Stimulated activated CD8-positive, alpha-beta memory T cell treated with anti-CD3 and anti-CD28 coated beads, Interleukin-7, amount 100 ng/mL, for 24 hours (primary cell): ENCODE measurements at places on chromosomes 1 and 21.

DNA sequence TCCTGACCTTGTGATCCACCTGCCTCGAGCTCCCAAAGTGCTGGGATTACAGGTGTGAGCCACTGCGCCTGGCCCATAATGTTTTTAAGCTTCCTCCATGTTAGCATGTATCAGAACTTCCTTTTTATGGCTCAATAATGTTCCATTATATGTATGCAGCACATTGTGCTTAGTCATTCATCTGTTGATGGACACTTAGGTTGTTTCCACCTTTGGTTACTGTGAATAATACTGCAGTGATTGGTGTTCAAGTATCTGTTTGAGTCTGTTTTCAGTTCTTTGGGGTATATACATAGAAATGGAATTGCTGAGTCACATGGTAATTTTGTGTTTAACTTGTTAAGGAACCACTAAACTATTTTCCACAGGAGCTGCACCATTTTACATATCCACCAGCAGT lies 17.7 kb downstream of the CMPK1 start:
- no peak for DNase-seq

DNA sequence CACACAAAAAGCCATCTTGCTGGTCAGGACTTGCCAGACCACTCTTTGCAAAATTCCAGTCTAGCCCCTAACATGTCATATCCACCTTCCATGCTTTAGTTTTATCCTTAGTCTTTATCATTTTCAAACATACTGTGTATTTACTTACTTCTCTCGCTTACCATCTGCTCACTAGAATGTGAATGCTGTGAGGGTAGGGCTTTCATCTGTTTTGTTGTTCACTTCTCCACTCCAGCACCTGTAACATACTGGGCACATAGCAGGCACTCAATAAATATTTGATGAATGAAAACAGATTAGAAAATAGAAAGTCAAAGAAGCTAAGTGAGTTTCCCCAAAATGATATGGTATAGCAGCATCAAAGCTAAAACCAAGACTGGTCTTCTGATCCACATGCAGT lies 79.9 kb downstream of the OLFML2B start:
- no peak for DNase-seq

DNA sequence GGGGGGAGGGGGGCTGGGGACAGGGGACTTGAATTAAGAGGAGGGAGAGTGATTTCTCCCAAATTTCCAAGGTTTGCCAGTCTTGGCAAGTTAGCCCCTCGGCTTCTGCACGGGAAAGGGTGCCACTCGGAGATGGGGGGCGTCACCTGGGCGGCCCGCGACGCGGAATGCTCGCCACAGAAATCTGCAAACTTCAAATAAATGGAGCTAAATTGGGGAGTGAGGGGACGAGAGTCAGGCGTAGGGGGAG lies 885 bp upstream of the SSBP3 start:
- DNase-seq, result no peak

GRCh38 chr1:195113471-195113870 lies 1494.8 kb downstream of the KCNT2 start:
- no peak for DNase-seq

DNA sequence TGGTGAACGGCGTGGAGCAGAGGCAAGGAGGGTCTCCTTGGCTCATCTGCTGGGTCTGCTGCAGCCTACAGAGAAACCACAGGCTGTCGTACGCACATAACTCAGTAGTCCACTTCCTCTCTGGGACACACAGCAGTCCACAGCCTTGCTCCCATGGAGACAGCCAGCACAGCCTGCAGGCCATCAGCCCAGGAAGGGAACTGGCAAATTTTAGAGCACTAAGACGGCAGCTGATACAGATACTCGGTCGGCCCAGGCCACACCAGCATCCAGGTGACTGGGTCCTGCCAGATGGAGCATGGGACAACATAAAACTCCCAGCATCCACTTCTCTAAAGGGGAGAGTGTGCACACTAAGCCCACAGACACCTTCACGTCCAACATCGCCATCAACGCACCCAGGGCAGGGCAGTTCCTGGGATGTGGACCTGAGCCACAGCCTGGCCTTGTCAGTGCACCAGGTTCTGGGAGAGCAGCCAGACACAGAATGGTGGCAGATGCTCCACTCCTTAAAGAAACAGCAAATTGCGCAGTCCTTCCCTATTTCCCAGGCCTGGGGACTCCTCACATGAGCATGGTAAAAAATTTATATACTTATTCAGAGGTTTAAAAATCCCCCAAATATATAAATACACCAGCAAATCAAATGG lies 247.1 kb upstream of the RAB4A start:
- no peak for DNase-seq

DNA sequence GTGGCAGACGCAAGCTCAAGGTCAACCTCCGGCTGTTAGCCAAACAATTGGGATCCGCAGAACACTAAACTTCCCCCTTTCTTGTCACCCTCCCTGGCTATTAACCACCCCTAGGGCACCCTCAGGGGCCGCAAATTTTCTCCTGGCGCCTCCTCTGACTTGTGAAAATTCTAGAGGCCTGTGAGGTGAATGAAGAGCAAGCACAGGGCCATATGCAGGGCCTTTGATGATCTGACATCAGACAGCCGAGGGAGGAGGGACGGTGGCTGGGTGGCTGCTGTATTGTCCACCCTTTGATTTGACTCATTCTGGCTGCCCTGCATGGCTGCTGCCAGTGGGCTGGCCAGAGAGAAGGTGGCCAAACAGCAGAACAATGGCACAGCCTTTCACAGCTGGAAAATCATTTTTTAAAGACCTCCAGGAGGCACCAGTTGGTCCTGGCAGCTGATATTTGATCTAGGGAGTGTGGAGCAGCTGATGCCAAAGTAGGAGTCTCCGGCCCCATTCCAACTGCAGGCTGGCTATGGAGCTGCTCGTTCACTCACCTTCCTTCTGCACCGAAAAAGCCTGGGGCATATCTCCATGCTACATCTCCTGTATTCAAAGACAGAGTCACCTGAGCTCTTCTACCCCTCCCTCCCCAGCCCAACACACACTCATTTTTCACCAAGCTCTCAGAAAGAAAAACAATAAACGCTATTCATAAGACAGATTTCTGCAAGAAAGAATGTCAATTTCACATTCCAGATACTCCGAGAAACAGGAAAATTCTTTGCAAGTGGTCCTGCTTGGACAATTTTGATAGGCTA lies 44.9 kb upstream of the BARHL2 start:
- DNase-seq, result no peak

DNA sequence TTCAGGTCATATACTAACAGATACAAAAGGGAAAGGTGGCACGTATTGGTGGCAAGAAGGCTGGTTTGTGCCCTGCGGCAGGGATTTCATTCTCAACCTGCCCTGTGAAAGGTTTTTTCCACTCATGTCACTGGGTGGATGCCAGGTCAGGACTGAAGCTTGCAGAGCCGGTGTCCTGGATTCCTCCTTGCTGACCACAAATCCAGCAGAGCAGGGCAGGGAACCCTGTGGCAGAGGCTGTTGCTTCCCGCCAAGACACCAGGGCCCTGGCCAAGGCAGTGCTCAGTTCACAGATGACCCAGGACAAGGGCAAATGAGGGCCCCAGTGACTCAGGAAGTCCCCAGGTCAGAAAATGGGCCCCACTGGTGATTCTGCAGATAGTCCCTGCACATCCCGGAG lies 16.4 kb downstream of the BSND start:
- DNase-seq, result no peak

GRCh38 chr1:100414693-100415497 lies 62.6 kb downstream of the CDC14A start:
- DNase-seq, result no peak

DNA sequence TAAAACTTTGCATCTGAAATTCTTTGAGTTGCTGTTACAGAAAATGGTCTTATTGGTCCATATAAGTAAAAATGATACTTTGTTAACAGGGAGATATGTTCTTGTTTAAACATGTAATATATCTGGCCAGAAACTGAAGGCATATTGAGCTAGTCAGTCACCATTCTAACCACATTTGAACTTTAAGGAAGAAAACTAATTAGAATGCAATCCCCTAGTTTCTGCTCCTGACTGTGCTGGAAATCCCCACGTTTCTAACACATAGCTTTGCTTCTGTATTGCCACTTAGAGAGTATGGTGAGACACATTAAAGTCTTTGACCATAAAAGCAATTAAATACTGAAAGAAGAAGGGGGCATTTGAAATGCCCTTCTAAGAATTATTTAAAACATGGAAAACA lies 32.1 kb upstream of the HIVEP3 start:
- no peak for DNase-seq

DNA sequence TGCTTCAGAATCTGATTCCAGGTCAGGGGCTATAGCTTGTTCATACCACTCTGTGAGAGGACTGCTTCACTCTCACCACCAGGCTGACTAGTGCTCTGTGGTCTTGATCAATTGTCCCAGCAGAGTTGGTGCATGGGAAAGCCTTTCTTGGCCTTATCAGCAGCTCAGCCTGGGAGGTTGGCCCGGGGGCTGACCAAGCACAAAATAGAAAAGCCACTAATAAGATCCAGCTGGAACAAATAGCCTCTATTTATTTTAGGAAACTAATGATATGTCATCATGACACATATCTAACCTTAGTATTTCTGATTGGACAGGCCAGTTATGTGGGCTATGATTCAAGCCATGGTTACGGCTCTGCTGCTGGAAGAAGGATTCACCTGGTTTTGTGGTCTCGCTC lies 134.2 kb downstream of the GDAP2 start:
- no peak for DNase-seq

GRCh38 chr1:10916991-10917390 lies 95.5 kb upstream of the TARDBP start:
- DNase-seq, result no peak

- DNase-seq, result no peak
These were observed 24.9 kb downstream of the FAAH start for GRCh38 chr1:46418976-46419375.

DNA sequence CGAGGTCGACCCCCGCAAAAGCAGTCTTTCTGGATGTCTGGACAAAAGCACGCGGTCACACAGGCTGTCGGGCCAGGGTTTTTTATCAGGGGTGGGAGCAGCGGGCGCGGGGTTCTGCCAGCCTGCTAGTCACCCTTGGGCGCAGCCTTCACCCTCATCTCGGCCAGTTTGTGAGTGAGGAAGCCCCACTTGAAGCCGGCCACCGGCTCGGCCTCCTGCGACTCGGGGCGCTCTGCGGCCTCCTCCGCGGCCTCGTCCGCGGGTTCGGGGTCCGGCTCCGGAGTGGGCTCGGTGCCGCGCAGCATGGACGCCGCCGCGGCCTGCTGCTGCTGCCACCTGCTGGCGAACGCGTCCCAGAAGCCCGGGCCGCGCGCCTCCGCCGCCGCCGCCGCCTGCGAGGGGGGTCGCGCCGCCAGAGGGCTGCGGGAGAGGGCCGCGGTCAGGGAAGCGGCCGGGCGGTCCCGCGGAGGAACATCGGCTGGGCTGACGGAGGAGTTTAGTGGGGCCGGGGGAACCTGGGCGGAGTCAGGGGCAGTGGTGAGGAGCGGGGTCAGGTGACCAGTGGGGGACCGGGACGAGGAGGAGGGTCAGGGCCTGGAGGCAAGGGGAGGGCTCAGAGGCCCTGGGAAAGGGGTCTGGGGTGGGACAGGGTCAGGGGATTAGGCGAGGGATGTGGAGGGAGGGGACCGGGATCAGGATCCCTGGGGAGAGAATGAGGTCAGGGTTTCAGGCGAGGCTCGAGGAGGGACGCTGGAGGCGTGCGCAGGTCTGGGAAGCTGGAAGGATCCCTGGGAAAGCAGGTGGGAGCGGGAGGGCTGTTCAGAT lies 4.5 kb downstream of the C1orf232 start:
- DNase-seq, result no peak

DNA sequence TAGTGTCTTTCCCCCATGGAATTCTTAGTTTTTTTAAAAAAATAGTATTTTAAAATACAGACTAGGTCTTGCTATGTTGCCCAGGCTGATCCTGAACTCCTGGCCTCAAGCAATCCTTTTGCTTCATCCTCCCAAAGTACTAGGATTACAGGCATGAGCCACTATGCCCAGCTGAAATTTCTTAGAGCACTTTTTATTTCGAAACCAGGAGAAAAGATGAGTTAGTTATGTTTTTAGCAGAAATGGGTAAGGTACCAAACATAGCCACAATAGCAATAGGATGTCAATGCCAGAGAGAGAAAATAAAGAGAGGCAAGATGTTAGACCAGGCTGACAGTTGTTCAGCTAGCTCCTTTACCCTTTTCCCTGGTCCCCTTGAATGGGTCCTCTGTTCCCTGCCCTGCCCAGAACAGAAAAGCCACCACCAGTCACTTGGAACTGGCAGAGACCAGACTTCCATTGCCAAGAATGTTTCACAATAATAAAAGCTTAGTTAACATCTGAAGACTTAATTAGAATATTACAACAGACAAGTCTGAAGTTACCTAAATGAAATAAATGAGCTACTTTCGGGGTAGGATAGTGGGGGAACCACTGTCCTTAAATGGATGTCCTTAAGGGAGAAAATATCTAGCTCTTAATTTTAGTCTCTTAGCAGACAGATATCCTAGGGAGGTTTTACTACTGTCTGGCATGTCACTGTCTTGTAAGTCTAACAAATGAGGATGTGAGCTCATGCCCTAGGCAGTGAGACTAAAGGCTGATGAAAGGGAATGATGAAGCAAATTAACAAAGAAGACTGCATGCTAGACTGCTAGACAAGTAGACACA lies 54.3 kb downstream of the ABL2 start:
- no peak for DNase-seq

DNA sequence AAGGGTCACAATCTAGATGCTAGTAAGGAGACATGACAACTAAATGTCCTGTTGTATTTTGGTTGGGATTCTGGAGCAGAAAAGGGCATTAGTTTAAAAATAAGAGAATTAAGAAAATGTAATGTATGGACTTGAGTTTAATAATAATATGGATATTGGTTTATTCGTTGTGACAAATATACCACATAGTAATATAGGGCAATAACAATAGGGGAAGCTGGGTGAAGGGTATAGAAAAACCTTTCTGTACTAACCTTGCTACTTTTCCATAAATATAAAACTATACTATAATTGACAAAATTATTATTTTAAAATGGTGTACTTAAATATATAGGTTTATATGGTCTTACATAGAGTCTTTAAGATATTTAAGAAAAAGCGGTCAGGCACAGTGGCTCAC lies 558.9 kb downstream of the PTPRC start:
- DNase-seq, result no peak

- DNase-seq, result no peak
These were observed 50.6 kb upstream of the MRPS6 start for GRCh38 chr21:34022627-34023335.

- no peak for DNase-seq
These were observed 55.4 kb downstream of the C1orf185 start for GRCh38 chr1:51157395-51157794.

GRCh38 chr1:52240592-52241210 lies 98.8 kb downstream of the ZFYVE9 start:
- DNase-seq, result no peak
